ENCODE measurements at places on chromosomes 7 and 10.

GRCh38 chr7:74479066-74479781 lies 25.5 kb downstream of the GTF2IRD1 start:
- DNase-seq: peak; percentile 98

GRCh38 chr7:1514407-1514806 lies 10.2 kb upstream of the INTS1 start:
- no peak for DNase-seq

- DNase-seq: peak; percentile 37
These were observed 501.6 kb downstream of the GALNT17 start for GRCh38 chr7:71633551-71634008.

- DNase-seq: no peak
These were observed 10.7 kb upstream of the KMT2E start for GRCh38 chr7:105003275-105003674.

DNA sequence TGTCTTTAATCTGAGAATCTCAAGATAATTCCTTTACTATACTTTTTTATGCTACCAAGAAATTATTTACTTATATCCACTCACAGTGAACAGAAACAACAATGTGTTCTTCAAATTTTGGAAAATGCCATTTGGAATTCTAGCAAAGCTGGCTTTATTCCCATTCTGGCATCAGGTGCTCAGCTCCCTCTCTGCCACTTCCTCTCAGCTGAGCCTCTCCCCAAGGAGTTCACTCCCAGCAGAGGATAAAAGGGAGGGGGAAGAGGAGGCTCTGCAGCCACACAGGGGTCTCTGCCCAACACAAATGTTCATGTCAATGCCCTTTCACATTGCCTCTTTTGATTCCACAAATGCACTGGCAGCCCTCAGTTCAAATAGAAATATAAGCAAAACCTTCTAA lies 116.9 kb downstream of the CPEB3 start:
- DNase-seq: peak; percentile 46

DNA sequence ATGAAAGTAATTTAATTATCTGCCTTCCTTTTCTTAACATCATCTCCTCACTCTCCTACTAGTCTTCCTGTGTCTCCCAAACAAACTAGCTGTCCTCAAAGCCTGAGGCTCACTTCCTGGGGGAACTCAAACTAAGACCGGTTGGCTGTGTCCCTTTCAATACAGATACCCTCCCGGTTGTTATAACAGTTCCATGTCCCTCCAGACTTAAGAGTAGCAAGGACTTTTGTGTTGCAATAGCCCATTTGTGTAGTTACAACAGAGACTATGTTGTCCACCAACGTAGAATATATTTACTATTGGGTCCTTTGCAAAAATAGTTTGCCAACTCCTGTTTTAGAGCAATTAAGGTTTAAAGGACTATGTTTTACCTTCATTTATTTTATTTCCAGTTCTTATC lies 8.6 kb upstream of the TARP start:
- no peak for DNase-seq

- DNase-seq: peak; percentile 85
These were observed 171.4 kb downstream of the PTN start for GRCh38 chr7:137172105-137172590.

- no peak for DNase-seq
These were observed 129.0 kb upstream of the C7orf33 start for GRCh38 chr7:148461392-148462179.

- no peak for DNase-seq
These were observed 72.4 kb upstream of the LRRC4 start for GRCh38 chr7:128103498-128104107.

DNA sequence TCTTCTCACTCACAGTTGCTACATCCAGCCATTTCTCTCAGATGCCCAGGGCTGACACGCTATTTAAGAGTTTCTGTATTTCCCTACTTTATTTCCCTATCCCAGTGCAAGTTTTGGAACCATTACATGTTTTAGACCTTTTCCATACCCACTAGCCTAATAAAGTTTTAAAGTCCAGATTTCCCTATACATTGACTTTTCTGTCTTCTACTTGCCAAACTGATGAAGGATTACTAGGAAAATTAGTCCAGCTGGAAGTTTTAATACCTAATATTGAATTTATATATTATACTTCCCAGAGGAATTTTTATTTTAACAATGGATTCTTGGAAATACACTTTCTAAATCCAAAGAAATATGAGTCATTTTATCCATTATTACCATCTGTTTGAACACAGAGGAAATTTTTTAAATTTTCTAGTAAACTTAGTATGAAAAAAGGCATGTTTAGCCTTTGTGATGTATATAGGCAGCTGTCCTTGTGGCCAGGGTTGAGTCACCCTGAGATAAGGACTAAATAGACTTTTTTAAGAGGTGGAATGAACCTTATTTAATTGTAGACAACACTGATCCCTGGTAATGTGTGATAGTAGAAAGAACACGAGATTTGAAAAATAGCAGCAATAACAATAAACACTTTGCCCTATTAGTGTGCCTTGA lies 205.0 kb downstream of the TFEC start:
- no peak for DNase-seq

DNA sequence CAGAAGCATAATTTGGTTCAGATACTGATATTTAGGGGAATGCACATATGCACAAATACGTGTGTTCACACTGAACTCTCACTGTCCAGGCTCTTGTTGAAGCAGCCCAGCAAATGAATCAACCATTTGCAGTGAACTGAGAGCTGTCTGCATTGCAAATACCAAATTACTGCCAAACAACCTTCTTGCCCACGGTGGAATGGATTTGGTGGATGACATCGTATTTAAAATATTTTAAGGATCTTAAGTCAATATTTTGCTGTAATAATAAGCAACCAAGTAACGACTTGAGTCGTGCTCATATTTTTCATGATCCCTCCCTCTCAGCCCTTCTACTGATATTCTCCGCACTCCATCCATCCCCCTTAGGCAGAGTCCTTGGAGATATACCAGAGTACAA lies 107.9 kb upstream of the FEZF1 start:
- DNase-seq: peak; percentile 18

DNA sequence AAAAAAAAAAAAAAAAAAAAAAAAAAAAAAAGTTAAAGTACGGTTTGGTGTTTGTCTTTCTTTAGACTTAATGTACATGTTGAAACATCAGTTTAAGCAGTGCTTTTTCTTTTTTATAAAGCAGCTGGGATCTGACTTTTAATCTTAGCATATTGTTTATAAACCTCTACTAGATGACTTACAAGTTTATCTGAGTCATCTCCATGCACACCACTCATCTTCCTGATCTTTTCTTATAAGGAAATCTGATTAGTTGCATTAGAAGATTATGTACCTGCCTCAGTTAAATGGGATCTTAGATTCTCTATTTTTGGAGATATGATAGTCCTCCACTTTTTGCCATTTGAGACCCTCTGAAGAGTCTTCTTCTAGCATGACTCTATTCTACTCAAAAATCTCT lies 391.9 kb upstream of the LRGUK start:
- no peak for DNase-seq

- DNase-seq: no peak
These were observed 3.7 kb upstream of the DNAJC12 start for GRCh38 chr10:67841737-67842136.

DNA sequence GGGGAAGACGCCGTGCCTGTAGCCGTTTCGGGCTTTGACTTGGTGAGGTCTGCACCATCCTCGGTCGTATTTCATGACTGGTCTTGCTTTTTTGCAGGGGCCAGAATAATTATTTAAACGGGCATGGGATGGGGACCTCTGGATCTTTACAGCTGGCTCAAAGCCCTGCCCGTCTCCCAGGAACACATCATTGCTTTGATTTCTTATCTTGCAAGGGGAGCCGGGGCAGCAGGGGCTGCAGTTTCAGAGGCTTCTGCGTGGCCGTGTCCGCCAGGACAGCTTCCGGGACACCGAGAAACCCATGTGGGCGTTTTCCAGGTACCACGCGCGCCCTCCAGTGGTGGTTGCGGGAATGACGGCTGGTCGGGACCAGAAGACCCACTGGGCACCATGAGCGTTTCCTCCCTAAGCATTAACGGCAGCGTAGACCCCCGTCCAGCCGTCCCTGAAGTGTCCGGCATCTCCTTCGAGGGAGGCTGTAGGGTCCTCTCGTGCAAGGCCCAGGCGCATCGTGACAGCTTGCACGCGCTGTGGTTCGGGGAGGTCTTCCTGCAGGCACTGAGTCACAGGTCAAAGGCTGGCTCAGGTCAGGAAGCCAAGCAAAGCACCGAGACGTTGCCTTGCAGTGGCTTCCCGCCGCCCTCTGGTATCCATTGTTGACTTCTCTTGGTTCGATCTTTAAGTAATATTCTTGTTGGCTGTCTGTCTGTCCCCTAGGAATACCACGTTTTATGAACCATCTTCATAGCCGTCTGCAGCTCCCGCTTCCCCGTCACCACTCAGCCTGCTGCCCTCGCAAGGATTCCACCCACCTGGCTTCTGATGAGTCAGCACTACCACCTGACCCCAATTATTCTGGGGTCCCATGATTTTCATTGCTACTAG lies 16.2 kb upstream of the ZFAND2A start:
- DNase-seq: peak; percentile 83

GRCh38 chr7:47627580-47628283 lies 45.8 kb upstream of the TNS3 start:
- DNase-seq: no peak

- no peak for DNase-seq
These were observed 23.1 kb upstream of the ZC3HAV1L start for GRCh38 chr7:139058943-139059342.

- no peak for DNase-seq
These were observed 9.0 kb downstream of the TAS2R40 start for GRCh38 chr7:143230602-143231457.

DNA sequence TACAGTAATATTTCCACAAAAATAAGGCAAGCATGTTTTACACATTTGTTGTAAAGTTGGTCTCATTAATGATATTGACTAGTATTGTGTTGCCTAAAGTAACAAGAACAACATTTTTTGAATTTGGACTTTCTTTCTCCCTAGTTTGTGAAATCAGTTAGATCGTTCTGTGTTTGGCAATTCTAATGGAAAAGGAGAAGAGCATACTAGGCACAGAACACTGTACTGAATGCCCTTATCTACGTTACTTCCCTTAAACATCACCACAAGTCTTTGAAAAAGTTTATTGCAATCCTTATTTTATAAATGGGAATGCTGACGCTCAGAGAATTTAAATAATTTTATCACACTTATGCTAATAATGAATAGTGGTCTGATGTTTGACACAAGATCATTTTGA lies 372.2 kb downstream of the EXOC4 start:
- DNase-seq: no peak

DNA sequence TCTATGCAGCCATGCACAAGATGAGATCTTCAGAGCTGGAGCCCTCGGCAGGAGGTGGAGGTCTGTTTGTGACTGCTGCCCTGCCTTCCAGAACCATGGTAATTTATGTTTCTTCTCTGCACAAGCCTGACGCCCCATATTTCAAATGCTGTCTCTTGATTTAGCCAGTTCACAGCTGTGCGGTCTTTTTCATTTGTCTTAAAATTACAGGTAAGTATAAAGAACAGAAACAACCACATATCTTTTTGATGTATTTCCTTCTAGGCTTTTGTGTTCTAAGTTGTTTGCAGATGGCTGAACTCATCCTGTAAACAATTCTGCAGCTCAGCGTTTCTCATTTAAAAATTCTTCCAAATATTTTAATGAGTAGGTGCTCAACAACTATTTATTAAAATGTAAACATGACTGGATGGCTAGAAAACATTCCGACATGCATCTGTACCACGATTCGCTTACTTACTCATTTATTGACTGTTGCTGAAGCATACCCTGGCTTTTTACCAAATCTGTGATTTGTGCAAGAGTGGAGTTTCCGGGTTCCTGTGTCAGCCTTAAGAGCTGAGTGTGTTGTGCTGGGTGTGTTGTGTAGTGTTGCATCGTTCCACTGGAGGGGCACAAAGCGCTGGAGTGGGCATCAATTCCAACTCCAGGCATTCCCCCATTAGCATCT lies 58.9 kb downstream of the PIP4K2A start:
- peak; percentile 70 for DNase-seq

GRCh38 chr10:59333701-59334100 lies 28.6 kb downstream of the FAM13C start:
- no peak for DNase-seq

- DNase-seq: no peak
These were observed 307.8 kb downstream of the PTPRN2 start for GRCh38 chr7:158279539-158280447.

GRCh38 chr10:88115968-88116367 lies 252.5 kb downstream of the PTEN start:
- DNase-seq: no peak

- peak; percentile 58 for DNase-seq
These were observed 56.7 kb downstream of the MKI67 start for GRCh38 chr10:128069351-128070051.

- no peak for DNase-seq
These were observed 6.5 kb upstream of the MTPAP start for GRCh38 chr10:30355601-30356000.

GRCh38 chr10:115171392-115171960 lies 78.3 kb downstream of the ATRNL1 start:
- peak; percentile 9 for DNase-seq

- DNase-seq: no peak
These were observed 76.9 kb downstream of the PRKCQ start for GRCh38 chr10:6503171-6503570.

DNA sequence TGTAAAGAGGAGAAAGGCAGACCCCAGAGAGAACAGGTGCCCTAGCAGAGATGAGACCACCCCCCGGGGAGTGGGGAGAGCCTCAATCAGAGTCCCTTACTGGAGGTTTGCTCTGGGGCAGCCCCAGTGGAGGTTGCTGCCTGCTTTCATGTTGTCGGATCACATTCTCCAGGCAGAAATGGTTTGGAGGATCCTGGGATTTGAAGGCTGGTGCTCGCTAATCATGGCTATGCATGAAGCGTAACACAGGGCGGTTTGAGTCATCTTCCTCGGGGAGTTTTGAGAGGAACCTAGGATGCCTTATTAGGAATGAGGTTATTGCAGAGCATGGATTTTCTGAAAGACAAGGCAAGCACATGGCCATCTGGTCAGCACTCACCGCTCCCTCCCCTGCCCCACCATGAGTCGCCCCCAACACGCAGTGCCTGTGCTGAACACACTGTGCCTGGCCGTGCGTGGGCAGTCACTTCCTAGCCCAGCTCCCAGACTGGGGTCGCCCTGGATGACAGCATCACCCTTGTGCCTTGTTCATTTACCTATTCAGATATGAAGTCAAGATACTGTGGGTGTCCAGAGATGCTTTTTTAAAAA lies 319.9 kb downstream of the DPP6 start:
- no peak for DNase-seq

- peak; percentile 59 for DNase-seq
These were observed 441.2 kb downstream of the PLXDC2 start for GRCh38 chr10:20257422-20257821.

Data from NCI-H69 (cell line).